ENCODE measurements at places on chromosomes 7 and 10.

DNA sequence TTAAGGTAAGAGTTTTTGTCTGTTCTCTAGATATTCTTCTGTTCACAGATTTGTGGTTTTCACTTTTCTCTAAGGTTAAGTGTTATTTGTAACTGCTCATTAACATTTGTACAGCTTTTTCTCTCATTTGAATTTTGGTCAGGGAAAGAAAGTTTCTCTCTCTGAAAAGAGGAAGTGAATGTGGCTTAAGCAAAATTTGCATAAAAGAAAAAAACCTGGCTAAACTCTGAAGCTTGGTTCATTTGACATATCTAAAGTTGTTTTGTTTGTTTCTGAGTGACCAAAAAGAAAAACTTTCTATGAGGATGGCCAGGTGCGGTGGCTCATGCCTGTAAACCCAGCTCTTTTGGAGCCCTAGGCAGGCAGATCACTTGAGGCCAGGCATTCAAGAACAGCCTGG, 22.0 kb upstream of the SLC26A4 start:
- no peak for DNase-seq

- DNase-seq, result no peak
Observed at GRCh38 chr7:92697012-92697411, 106.8 kb upstream of the FAM133B start.

DNA sequence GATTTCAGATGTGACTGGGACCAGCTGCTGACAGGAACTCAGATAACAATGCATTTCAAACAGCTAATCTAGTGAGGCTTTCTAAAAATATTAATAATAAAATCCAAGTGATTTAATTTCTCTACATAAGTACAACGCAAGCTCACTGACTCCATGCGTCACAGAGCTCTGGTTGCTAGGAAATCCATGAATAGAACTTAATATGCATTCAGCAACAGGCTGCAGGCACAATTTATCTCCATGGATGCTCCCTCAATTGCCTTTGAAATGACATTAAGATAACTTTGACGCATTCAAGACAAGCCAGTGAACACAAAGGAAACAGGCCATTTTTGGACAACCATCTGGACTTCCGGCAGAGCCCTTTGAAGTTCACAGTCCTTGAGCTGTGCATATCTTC, 118.7 kb upstream of the COL1A2 start:
- no peak for DNase-seq

DNA sequence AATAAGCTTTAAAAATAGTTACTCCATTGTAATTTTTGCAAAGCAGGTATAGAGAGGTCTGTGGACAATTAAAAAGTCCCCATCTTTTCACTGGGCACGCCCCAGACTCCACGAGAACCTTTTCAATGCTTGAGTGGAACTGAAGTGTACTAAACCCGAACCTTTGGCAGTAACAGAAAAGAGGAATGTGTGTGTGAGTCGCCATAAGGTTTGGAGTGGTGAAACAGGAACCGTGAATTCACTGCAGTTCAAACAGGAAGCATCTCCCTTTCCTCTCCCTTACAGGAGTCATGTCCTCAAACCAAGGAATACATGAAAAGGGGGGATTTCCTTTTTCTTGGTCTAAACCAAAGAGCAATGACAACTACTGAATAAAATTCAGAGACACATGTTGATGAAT, 23.2 kb downstream of the NDUFB2 start:
- DNase-seq, result no peak

- DNase-seq, result no peak
Observed at GRCh38 chr10:80122110-80122710, 10.3 kb upstream of the PLAC9 start.

DNA sequence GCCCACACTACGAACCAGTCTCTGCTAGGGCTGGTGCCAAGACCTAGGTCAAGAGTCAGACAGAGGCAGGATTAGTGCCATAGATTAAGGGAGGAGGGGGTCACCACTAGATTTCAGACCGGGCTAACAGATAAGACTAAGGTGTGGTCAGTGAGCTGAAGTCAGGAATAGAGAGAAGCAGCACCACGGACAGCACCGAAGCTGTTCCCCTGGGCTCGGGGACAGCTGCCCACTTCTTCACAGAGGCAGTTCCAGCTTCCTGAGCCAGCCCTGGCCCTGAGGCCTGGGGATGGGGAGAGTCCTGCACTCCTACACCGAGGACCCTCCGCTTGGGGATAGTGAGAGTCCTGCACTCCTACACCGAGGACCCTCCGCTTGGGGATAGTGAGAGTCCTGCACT, 11.2 kb upstream of the JAKMIP3 start:
- DNase-seq, result no peak

DNA sequence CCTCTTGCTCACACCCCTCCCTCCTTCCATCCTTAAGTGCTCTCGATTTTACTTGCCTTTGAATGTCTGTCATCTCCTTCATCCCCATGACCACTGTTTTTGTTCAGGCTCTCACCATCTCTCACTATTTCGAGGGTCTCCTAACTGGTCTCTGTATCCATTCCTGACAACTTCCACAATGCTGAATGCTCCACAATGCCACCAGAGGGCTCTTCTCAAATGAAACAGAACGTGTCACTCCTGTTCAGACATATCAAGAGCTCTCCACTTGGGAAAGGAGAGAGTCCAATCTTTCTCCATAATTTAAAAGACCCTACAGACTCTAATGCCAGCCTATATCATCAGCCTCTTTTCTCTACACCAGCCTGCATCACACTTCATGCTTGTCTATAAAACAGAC, 9.0 kb upstream of the SLC13A1 start:
- DNase-seq, result no peak
